Astrocyte (in vitro differentiated cells and primary cell): ENCODE measurements at places on chromosomes 1 and 21.
A peak's percentile ranks its signal among the peaks of the same experiment; 100 is the strongest.

DNA sequence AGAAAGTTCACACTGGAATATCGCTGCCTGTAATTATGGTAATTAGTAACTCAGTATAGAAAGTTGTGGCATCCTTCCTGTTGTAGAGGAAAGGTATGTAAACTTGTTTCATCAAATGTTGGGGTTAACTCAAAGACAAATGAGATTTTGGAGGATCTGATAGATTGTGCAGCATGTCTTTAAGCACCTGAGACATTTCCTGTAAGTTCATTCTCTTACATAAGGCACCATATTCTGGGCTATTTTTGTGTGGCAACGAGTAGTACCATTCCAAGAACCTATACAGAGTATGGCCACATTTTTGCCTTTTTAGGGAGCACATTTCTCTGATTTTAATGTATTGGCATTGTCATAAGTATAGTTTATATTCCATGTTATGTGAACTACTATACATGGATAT, 88.8 kb downstream of the CDC14A start:
- no peak for DNase-seq

DNA sequence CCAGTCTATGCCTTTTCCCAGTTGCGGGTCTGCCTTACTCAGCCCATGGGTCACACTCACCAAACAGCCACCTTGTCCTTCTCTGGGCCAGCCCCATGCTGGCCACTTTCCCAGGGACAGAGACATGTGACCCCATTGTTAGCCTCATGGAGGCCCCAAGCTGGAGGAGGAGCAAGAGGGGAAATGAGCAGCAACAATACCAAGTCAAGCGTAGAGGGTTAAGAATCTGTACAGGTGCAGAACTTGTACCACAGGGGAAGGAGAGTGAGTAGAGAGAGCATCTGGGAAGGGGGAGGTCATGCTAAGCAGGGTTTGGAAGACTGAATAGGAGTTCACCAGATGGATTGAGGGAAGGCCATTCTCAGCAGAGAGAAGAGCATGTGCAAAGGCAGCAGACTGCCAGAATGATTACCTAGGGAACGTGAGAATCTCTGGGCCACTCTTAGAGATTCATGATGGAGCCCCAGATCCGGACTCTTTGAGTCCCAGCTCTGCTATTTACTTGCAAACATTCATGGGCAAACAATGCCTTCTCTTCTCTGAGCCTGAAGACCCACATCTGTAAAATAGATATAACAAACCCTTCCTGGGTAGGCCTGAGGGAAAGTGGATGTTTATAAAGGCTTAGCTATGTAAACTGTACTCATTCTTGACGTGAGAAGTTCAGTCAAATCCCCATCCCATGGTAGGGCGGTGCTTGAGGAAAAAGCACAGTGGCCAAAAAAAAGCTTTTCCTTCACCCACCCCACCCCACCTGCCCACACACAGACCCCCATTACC, 2.8 kb upstream of the SLC2A1 start:
- no peak for DNase-seq

DNA sequence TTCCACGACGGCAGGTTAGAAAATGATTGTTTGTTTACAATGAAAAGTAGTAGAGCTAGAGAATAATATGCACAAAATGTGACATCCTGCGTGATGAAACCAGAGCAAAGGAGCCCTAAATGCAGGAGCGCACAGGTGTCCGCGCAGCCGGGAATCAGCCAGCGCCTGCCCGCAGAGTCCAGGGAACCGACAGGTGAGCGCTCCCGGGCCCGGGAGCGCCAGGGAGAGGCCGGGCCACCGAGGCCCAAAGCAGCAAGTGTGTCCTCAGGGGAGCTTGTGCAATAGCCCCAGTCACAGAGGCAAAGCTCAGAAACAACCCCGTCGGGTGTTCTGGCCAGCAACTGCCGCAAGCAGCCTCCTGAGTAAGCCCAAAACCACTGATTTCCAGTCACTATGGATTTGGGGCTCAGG, 789 bp upstream of the GALE start:
- no peak for DNase-seq

DNA sequence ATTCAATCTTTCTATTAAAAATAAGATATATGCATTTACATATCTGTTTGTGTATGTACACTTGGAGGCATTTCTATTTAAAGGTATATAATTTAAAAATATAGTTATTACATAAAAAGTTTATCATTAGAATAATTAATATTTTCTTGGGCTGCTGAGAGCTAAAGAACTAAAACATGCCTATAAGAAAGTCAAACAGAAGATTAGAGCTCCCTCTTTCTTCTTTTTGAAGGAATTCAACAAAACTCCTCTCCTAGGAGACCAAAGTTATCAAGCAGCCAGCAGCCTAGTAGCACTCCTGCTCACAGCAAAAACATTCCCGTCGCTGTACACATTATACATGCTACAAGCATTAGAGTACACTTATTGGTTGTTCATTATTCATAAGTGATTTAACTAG, 216.4 kb downstream of the VAV3 start:
- DNase-seq: peak; percentile 17

- no peak for DNase-seq
Observed at GRCh38 chr21:25676451-25676850, 37.4 kb downstream of the JAM2 start.

GRCh38 chr1:78490861-78491450, at the start of gene PTGFR:
PTGFR (plus strand) TSS chr1:78490974; CDS start chr1:78492744, 1,770 bp downstream.
- DNase-seq: peak; percentile 31

GRCh38 chr1:176826265-176826664, 338.2 kb downstream of the ASTN1 start:
- DNase-seq: no peak

- DNase-seq: no peak
Observed at GRCh38 chr1:18997508-18997907, 41.0 kb upstream of the IFFO2 start.

- DNase-seq: peak; percentile 81
Observed at GRCh38 chr1:197902454-197903195, at the start of gene C1orf53. C1orf53 (plus strand) TSS chr1:197902630; CDS start chr1:197902650, 20 bp downstream.

- DNase-seq: peak; percentile 34
Observed at GRCh38 chr1:15966081-15966955, 9.6 kb downstream of the ZBTB17 start.

DNA sequence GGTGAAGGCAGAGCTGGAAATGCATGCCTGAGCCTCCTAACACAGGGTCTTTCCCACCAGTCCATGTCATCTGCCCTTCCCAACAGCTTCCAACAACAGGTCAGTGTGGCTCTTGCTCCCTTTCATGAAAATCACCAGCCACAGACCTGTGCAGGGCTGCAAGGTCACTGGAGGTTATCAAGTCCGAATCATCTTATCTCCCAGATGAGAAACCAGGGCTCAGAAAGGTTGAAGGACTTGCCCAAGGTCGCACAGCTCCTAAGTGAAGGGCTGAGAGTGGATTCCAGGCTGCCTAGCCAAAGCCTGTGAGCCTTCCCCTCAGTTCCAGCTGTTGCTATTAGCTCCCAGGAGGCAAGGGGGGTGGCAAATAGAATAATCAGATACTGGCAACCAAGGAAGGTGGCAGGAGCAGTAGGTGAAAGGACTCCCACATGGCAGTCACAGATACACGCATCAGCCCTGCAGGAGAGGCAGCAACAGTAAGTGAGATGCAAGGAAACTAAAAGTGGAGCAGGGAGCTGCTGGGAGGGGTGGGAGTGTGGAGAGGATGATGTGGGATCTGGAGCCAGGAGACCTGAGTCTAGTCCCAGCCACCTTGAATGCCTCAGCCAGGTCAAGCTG, 74.2 kb downstream of the SSBP3 start:
- DNase-seq: no peak

- no peak for DNase-seq
Observed at GRCh38 chr1:31767225-31767624, 3.1 kb upstream of the ADGRB2 start.

GRCh38 chr1:44660176-44660575, 14.1 kb downstream of the TMEM53 start:
- no peak for DNase-seq

DNA sequence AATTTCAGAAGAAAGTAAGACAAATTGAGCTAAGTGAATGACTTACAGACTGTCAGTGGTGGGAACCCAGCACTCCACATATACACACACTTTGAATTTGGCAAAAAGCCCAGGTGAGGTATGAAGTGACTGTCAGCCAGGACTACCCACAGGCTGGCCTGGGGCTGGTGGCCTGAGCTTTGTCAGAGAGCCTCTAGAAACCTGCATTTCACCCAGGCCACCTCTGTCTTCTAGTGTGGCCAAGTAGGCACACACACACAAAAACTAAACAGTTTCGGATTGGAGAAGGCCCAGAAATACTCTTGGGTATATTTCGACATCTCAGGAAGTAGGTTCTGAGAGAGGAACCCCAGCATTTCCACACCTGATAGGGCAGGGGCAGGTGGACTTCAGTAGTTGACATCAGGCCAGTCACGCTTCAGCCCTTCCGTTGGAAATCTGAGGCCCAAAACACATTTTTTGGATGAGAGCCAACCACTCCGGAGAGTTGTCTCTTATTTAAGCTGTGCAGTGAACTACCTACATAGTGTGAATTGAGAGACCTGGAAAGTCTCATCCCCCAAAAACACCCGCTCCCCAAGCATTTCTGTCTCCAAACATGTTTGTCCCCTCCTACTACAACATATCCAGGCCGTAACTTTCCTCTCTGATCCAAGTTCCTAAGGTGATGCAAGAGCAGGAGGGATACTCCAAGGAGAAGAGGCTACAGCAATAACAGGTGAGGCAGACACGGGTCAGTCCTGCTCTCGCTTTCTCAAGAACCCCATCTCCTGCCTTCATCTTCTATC, 167.2 kb upstream of the PROX1 start:
- no peak for DNase-seq

- peak; percentile 12 for DNase-seq
Observed at GRCh38 chr1:145997016-145997717, 788 bp upstream of the TXNIP start.

- DNase-seq: no peak
Observed at GRCh38 chr1:163120372-163120771, 51.2 kb downstream of the RGS4 start.

- no peak for DNase-seq
Observed at GRCh38 chr1:247115545-247115944, 11.4 kb upstream of the ZNF669 start.

DNA sequence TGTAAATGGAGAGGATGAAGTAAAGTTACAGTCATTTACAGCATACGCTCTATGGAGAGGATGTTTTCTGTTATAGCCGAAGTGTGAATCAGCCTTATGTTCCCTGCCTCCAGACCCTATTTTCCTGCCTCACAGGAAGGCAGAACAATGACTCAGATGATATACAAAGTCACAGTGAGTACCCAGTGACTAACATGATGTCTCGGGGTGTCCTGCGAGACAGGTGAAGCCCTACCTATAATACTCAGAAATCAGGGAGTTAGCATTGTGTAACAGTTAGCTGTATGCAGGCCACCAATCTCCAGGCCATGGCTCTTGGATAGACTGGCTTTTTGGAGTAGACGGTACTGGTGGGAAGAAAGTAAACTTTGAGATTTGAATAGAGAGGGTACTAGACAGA, 55.6 kb upstream of the FBXO28 start:
- DNase-seq: peak; percentile 26

DNA sequence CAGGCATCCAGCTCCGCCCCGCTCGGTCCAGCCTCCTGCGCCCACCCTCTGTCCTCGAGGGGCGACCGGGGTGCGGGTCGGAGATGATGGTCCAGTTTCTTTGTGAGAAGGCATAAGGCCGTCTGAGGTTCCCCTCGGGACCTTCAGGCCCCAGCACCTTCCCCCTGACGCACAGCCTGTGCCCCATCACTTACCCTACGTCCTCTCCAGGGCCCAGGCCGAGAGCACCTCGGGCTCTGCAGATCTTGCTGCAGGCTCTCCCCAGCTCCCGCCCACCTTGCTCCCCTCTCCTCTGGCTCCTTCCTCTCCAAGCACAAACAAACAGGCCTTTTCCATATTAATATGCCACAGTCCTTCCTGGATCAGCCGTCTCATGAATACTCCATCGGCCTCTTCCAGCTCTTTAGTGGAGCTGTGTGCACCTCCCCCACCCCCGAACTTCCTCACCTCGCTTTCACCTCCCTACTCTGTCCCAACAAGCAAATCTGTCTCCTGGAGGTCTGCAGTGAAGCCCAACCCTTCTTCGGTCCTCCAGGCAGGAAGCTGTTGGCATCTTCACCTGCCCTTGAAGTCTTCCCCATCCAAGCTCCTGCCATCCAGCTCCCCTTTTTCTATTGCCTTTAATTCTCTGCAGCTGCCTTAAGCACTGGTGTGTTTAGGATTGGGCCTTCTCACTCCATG, 448 bp upstream of the COL9A2 start:
- DNase-seq: no peak

DNA sequence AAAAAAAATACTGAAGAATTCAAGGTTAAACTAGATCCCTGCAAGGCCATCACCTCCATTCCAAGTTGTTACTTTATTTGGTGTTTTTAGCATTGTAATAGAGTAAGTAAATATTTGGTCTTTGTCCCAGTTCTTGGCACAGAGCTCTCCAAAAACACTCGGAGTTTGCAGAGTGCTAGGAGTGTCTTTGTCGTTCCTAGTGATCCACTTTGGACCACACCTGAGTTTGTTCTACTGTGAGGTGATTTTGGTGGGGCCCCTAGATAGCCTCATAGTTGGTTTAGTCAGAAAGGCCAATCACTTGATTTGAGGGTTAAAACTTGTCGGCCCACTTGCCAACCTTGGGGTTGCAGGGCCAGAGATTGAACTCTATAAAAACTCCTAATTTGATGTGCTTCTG, 25.6 kb downstream of the SYNC start:
- no peak for DNase-seq

DNA sequence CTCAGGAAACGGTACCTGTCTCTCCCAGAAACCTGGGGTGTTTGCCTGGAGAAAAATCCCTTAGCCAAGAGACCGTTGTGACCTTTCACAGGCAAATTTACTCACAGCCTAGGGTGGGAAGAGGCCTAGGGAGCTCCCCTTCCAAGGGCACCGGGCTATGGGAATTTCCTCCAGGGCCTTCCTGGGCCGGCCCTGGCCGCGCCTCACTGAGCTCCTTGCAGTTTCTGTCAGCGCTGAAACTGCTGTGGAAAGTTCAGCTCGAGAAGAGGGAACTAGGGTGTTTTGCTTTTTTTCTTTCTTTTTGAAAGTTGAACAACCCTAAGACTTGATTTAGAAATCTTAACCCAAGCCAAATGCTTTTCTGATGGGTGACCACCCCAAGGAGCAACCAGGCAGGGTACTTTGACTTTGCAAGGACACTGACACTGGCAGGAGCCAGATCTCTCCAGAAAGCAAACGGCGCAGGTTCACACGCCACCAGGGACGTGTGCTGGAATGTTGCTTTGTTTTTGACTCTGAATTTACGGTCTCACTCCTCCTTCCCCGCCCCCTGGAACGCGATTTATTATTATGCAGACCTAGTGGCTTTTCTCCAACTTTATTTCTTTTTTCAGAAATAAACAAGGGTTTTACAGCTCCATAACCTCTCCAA, 229.6 kb upstream of the JUN start:
- DNase-seq: peak; percentile 28

GRCh38 chr1:109617291-109617801, 2.1 kb downstream of the GNAT2 start:
- peak; percentile 97 for DNase-seq

GRCh38 chr1:46247436-46248121, at the start of gene RAD54L:
RAD54L (plus strand) TSS chr1:46247763; CDS start chr1:46248406, 643 bp downstream.
- peak; percentile 99 for DNase-seq
